T-helper 2 cell (primary cell): ENCODE measurements at places on chromosomes 4 and X.
A peak's percentile ranks its signal among the peaks of the same experiment; 100 is the strongest.

- DNase-seq: no peak
Measured at GRCh38 chr4:8370106-8370787, 70.3 kb downstream of the ACOX3 start.

DNA sequence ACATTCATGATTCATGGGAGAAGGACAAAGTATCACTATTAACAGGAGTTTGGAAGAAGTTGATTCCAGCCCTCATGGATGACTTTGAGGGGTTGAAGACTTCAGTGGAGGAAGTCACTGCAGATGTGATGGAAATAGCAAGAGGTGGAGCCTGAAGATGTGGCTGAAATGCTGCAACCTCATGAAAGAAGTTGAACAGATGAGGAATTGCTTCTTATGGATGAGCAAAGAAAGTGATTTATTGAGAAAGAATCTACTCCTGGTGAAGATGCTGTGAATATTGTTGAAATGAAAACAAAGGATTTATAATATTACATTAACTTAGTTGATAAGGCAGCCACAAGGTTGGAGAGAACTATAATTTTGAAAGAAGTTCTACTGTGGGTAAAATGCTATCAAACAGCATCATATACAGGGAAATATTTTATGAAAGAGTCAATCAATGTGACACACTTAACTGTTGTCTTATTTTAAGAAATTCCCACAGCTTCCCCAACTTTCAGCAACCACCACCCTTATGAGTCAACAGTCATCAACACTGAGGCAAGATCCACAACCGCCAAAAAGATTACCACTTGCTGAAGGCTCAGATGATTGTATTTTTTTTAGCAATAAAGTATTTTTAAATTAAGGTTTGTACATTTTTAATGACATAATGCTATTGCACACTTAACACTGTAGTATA is 302.6 kb downstream of the CBLL2 start:
- DNase-seq: no peak

DNA sequence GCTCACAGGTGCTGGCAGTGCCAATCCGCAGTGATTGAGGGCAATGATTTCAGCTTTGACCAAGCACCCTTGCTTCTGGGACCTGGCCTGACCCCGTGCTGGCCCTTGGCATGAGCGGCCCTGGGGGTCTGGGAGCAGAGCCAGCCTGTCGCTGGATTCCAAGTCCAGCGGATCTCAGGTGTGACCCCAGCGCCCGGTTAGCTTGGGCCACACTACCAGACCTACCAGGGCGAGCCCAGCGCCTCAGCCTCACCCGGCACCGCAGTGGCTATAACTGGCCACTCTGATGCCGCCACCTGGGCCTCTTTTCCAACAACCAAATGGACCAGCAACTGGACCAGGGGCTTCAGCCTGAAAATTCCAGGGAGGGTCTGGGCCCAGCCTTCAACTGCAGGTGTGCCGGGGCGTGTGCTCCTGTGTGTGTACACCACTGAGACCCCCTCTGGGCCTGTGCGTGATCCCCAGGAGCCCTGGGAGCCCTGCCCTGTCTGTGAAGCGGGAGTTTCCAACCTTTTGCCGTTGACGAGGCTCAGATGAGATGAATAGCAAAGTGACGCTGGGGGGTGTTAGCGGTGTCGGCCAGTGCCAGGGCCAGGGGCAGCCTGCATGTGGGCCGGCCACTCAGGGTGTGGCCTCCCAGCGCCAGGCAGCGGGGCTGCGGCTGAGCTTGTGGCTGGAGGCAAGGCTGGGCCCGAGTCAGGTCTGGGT is 658 bp downstream of the SH3TC1 start:
- DNase-seq: no peak

DNA sequence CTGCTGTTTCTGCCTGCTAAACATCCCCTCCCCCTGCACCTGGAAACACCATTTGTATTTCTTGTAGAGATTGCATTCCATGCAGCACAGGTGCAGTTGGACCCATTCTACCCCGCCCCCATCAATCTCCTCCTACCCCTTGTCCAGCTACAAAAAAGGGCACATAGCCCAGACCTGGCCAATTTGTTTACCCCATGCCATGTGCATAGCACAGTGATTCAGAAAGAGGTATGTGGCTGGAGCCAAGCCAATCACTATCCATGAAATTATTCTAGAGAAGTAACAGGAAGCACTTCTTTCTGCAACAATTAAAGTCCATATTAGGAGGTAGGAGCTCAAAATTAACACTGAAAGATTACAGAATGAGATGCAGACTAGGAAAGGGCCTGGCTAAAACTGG is 20.2 kb upstream of the TMEM184C start:
- no peak for DNase-seq

DNA sequence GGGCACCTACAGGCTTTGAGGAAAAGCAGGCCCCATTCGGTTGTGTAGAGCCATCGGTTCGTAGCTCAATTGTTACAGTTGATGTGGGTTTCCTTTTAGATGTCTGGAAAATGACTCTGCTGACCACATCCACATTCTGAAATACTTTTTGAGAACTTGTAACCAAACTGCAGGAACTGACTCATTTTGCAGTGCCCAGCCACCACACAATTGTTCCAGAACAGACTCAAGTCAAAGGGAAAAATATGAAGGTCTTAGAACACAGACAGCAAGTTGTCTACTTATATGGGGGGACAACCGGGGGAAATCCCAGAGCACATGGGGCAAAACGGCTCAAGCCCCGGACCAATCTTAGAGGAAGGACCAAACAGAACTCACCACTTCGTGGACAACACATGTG is 557.6 kb upstream of the DIPK2B start:
- no peak for DNase-seq

DNA sequence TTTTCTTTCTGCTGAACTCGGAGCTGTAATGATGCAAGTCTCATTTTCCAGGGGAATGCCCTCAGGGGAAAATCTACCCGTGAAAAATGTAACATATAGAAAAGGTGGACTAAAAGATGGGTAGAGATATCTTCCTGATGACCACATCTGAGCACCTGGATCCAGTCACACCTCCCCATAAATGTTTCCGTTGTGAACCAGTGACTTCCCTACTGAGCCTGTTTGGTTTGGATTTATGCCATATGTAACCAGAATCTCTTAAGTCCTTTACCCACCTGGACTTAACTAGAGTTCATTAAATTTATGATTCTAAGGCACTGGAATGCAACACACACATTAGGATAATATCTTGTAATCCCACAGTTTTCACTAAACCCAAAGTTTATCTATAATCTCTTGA is 171.1 kb downstream of the ZNF330 start:
- DNase-seq: no peak

DNA sequence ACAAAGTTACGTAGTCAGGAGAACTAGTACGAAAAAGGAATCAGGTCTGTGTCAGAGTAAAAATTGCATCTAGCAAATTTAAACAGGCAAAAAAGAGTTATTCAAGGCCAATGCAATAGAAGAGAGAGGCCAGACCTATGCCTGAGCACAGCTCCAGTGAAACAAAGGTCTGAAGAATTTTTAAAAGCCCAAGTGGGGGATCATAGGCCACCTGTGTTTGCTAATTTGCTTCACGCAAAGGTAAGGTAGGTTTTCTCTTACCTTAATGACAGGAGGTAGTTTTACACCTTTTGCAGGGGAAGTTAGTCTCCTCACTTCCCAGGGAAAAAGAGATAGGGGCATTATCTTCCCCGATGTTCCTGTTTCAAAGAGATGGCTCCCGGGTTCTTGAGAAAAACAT is 448.6 kb upstream of the TECRL start:
- DNase-seq: no peak

GRCh38 chr4:16914208-16914607 is 15.8 kb upstream of the LDB2 start:
- DNase-seq: no peak

DNA sequence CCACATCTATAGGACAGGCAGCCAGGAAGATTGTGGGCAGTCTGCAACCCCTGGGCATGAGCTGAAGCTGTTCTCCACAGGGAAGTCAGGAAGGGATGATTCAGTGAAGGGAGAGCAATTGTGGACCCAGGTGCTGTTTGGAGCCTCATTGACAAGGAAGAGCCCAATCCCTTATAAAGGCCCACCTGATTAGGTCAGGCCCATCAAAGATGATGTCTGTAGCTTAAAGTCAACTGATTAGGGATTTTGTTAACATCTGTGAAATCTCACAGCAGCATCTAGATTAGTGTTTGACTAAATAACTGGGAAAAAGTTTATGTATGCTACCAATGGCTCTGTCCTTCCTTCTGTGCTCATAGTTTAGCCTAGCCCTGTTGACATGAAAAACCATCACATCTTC is 127.5 kb downstream of the FRAS1 start:
- no peak for DNase-seq

DNA sequence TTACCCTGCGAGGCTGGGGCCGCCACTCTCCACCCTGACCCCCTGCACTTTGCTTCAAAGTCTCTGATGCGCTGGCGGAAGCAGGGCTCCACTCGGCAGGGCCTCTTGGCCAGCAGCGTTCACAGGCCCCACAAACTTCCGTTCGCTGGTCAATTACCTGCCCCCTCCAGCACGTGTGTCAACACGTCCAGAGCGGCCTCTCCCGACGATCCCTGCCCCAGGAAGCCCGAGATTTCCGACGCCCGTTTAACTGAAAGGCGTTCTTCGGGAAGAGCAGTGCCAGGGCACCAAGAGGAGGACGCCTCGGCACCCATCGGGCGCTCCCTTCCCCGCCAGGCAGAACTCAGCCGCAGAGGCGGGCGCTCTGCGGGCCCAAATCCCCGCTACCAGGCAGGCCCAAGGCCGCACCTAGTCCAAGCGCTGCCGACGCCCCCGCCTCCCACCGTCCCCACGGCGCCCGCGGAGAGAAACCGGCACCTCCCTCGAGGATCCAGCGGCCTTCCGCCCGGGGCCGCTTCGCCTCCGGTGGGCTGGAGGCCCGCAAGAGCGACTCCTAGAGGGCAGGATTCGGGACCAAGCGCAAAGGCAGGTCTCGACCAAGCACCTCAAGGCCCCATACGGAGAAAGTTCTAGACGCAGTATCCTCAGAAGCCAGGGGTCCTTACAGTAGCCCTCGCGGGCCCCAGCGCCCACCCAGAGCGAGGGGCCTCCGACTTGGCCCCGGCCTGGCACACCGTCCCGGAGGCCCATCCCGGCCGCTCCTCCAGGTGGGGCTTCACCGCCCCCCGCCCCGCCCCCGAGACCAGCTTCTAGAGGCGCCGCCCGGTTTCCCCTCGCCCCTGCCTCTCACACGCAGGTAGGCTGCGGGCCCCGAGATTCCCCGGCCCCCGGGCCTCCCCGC is 586 bp downstream of the BCAP31 start:
- DNase-seq: peak; percentile 25
